ENCODE measurements at places on chromosomes 1 and 21.

- DNase-seq: no peak
These were observed 127.5 kb upstream of the SAMSN1 start for GRCh38 chr21:14673649-14674048.

DNA sequence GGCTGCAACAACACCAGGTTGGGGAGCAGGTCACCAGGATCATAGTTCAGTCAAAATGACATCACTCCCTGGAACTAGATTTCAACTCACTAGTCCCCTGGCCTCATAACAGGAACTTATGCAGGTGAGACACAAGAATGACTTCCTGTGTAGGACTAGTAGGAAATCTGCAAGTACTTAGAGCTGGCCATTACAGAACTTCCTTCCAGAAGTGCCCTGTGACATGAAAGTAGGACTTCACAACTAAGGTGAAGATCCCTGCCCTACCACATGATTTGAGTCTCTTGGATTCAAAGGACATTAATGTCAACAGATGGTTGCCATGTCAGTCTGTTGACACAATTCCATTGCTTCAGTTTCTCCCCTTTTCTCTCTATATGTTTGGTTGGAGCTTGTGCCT, 223.1 kb downstream of the RPS6KC1 start:
- no peak for DNase-seq

GRCh38 chr1:109654519-109654918, 1.4 kb upstream of the GSTM4 start:
- no peak for DNase-seq

- DNase-seq: no peak
These were observed 198.3 kb upstream of the FAM78B start for GRCh38 chr1:166365081-166365480.

GRCh38 chr1:151907363-151908139, 1.8 kb downstream of the THEM4 start:
- DNase-seq: no peak

DNA sequence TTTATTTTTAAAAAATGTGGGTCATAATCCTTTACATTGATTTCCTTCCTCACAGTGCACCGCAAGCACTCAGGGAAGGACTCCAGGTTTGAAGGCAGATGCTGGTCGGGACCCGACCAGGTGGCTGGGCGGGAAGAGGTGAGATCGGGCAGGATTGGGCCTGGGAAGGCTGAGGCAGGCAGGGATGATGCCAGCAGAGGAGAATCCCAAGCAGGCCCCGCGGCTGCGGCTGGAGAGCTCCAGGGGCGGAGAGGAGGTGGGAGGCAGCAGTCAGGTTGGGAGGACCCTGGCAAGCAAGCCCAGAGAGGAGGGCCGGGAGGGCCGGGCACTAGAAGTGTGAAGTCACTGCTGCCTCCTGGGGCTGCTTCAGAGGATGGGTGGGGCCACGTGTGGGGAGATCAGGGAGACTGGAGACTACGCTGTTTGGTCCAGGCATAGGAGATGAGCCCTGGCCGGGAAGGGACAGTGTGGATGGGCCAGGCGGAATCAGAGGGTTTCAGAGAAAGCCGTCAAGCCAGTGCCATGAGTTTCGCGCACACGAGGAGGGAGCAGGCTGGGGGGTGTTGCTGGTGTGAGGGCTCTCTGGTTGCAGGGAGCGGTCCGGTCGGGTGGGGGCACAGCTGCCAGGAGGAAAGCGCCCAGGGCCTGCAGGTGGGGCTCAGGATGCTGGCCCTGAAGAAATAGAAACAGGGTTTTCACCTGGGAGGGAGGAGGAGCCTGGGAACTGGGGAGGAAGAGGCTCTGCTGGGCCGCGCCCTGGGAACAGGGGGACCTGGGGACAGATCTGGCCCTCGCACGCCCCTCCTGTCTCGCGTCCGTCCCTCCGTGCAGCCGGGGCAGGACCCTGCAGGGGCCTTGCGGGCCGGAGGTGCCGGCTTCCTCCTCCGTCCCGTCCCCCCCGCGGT, 888 bp upstream of the COL18A1 start:
- no peak for DNase-seq

- DNase-seq: no peak
These were observed 294.1 kb upstream of the SGIP1 start for GRCh38 chr1:66239834-66240233.
